Renal cortex interstitium (tissue), 15 donors: ENCODE measurements at places on chromosomes 1 and 21. TPM values are rescaled to one million over a fixed set of nuclear protein-coding genes. Genes with fewer than 3 reads are reported as not detected.

- peak; percentile 81 for DNase-seq
These were observed 11.0 kb downstream of the DMRTB1 start for GRCh38 chr1:53470155-53470554.

DNA sequence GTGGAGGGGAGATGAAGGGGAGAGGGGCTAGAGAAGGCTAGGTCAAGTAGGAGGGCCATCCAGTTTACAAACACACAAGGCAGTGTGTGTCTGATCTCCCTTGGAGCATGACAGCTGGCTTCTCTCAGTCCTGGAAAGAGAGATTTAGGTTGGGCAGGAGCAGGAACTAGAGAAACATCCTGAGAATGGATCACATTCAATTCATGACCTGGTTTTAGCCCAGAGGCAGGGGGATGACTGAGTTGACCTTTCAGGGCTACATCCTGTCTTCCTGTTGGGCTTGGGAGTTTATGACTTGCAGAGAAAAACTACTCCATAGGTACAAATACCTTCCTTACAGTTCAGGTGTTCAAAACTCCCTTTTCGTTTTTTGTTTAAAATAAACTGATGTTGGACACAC lies 97.0 kb downstream of the IGSF21 start:
- no peak for DNase-seq

DNA sequence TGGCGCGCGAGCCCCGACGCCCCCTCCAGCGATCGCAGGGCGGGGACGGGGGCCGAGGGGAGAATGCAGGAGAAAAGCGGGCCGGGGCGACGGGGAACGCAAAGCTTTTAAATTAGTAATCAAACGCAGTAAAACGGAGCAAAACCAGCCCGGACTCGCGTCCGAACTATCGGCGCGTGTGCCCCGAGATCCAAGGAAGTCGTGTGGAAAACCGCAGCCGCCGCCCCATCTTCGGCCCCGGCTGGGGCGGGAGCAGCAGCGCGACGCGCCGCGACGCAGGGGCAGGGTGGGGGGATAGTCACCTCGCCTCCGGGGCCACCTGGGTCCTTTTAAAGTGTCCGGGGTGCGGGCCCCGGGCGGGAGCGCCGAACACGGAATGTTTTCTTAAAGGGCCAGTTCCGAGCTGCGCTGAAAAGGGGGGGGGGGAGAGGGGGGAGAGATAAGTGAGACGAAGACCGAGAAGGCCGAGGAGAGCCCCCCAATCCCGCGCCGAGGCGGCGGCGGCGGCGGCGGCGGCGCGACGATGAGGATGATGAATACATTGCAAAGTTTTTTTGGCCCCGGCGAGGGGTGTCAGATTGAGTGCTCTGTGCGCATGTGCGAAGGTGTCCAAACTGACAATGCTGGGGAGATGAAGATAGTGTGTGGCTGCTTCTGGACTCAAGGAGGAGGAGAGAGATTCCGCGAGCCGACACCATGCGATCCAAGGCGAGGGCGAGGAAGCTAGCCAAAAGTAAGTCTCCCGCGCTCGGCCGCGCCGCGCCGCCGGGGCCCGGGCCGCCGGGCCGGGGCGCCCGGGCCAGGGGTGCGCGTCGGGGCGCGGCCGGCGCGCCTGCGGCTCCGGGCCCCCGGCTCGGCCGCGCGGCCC lies at the start of gene PRDM16:
Gene PRDM16 (plus strand): TSS at position 640 of the 868 bp plus-strand sequence. CDS start 57 bp downstream, at position 697.
- DNase-seq: no peak

DNA sequence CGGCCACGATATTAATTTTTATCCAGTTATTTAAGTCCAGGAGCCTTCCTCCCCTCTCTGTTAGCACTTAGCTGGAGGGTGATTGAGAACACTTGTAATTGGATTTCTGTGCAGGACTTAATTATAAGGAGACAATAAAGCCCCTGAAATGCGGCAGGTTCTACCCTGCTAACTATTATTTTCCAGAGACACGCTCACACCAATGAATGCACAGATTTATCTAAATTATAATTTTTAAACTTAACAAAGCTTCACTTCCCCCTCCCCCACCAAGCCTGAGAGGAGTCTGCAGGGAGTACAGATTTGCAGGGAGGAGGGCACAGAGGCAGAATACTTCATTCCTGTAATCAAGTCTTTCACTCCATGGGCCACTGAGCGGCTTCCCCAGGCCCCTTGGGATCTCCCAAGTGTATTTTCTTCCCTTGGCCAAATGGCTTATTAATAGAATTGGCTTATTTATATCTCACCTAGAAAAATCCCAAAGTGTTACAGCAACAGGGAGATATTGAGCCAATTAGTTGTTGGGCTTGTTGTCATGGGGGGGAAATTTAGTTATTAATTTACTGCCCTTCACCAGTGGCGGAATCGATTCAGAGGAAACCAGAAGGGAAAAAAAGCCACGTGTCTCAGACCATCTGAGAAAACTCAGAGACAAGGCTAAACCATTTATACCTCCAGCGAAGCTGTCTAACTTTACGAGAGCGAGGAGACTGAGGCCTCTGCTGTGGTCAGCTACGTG lies 99.0 kb upstream of the CD34 start:
- DNase-seq: no peak

- DNase-seq: no peak
These were observed 246.5 kb downstream of the TOMM20 start for GRCh38 chr1:234881893-234882771.

GRCh38 chr1:66197120-66197519 lies 336.8 kb upstream of the SGIP1 start:
- DNase-seq: no peak

DNA sequence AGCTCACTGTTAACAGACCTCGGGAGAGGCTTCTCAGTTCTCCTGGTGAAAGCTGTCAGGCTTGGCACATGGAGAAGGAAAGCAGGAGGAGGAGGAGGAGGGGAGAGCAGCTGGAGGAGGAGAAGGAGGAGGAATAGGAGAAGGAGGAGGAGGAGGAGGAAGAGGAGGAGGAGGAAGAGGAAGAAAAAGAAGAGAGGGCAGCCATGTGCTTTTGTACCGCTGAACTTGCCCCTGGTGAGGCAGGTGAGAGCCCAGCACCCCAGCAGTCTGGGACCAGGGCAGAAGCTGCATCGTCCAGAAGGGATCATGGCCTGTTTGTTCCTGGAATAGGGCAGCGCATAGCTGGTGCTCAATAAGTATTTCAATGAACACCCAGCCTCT lies 21.3 kb upstream of the GRHL3 start:
- DNase-seq: no peak

Gene OR2T29
- polyA plus RNA-seq: not detected
